Neural progenitor cell (in vitro differentiated cells): ENCODE measurements at places on chromosomes 12 and 14. TPM values are rescaled to one million over a fixed set of nuclear protein-coding genes. Genes with fewer than 3 reads are reported as not detected.

DNA sequence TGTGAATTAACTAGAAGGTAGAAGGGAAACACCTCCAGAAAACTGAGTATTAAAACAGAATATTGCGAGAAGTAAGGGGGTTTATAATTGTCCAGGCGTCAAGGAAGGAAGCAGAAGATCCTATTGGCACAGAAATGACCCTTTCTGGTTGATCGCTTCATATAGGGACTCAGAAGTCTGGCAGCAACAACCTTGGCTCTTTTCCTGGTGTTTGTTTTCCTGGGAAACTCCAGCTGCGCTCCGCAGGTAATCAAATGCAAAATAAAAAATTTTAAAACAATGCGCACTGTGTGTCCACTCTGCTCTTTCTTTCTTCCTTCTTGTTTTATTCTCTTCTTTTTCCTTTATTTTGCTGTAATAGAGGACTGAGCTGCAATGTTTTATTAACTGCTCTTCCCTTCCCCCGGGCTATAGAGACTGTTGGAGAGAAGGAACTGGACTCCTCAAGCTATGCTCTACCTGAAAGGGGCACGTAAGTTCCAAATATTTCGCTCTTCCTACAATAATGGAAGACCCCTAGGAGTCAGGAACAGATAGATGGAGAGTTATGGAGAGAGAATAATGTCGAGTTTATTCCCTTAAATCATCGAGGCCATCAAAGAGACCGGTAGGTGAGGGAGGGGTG is 737 bp downstream of the SPX start:
- H3K4me1 ChIP-seq = peaks cover 3% of the 10 kb centered on the region
- no peak overlapping the region for H3K27ac ChIP-seq

Gene GALNT8
- 2.6 and 5.0 TPM in 2 replicates for total RNA-seq

DNA sequence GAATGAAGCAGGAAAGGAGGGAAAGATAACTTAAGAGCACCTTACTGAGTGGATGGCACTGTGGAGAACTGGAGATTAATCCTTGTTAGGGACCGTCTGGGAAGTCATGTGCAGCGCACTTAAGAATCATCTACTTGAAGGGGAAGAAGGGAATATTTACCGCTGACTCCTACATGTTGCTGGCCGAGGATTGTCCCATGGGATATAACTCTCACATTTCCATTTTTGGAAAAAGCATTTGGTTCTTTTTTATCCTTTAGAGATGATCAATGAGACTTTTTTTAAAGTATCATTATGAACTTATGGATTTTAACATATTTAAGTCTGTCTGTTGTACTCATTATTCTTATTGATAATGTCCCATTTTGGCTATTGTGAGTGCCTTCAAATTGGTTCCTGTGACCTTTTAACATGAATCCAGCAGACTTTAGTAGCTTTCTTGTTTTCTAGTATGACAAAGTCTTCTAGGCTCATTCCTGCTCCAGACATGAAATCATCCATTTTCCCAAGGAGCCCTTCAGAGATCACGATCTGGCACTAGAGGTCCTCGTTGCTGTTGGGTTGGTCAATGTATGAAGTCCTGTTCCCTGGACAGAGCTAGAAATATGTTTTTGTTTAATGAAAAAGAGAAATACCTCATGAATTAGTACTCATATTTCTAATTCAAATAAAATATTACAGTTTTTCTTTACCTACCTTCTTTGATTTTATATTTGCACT is 20.2 kb upstream of the FAM234B start:
- no peaks in the 10 kb centered on the region for H3K27me3 ChIP-seq
- DNase-seq = peak; percentile 18
- no peaks in the 10 kb centered on the region for H3K36me3 ChIP-seq

DNA sequence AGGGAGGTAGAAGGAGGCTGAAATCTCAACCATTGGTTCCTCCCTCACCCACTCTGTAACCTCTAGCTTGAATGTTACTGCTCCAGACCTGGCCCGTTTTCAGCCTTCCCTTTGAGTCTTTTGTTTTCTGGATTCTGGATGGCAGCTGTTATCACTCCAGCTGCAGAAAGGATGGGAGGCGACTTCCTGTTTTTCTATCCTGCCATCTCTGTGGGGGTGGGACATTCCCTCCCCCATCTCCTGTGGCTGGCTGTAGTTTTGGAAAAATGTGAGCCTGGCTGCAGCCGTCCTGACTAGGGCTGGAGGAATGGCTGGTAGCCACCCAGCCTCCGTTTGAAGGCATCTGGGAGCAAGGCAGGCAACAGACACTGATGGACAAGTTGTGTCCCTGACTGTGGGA is 2.9 kb upstream of the PPFIBP1 start:
- no peaks in the 10 kb centered on the region for H3K36me3 ChIP-seq
- H3K4me3 ChIP-seq = no peak overlapping the region
- H3K27ac ChIP-seq = no peak overlapping the region
- no peaks in the 10 kb centered on the region for H3K27me3 ChIP-seq

Gene NDUFA12
- 170 and 178 TPM in 2 replicates for total RNA-seq

- H3K4me1 ChIP-seq = no peaks in the 10 kb centered on the region
- H3K4me3 ChIP-seq = no peak overlapping the region
- H3K27ac ChIP-seq = no peak overlapping the region
- no peak for DNase-seq
- H3K27me3 ChIP-seq = no peaks in the 10 kb centered on the region
These were observed 10.2 kb upstream of the NYNRIN start for GRCh38 chr14:24388474-24389179.

DNA sequence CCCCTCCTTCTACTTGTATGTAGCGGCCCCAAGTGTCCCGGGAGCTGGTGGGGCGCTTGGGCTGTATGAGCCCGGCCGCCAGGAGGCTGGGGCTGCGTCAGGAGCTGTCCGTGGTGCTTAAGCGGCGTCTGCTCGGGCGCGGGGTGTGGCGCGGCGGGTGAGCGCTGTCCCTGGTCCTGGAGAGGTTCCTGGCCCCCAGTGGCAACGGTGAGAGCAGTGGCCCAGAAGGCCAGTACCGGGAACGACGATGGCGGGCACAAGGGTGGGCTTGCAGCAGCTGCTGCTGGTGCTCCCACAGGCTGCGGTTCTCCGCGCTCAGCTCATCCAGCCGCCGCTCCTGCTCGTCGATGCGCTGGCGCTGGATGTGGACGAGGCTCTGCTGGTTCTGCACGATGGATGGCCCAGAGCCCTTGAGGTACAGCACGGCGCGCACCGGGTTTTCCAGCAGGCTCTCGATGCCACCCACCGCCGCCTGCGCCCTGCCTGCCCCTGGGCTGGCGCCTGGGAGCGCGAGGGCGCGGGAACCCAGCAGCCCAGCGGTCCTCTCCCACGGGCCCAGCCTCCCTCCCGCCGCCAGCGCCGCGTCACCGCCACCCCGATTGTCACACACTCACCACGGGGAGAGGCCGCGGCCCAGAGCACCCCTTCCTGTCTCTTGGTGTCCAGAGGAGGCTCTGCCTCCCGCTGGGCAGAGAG is 41.9 kb upstream of the FKBP4 start:
- H3K36me3 ChIP-seq = no peaks in the 10 kb centered on the region
- H3K4me3 ChIP-seq = no peak overlapping the region
- peaks cover 34% of the 10 kb centered on the region for H3K27me3 ChIP-seq
- H3K27ac ChIP-seq = no peak overlapping the region
- peaks cover 23% of the 10 kb centered on the region for H3K4me1 ChIP-seq

- H3K36me3 ChIP-seq = no peaks in the 10 kb centered on the region
- no peaks in the 10 kb centered on the region for H3K27me3 ChIP-seq
- H3K4me1 ChIP-seq = no peaks in the 10 kb centered on the region
- H3K27ac ChIP-seq = no peak overlapping the region
- DNase-seq = no peak
- H3K4me3 ChIP-seq = no peak overlapping the region
These were observed 216.7 kb downstream of the NUAK1 start for GRCh38 chr12:105921872-105922669.

GRCh38 chr12:111029732-111030131 is 109.4 kb upstream of the MYL2 start:
- H3K4me1 ChIP-seq = peaks cover 11% of the 10 kb centered on the region
- no peaks in the 10 kb centered on the region for H3K36me3 ChIP-seq
- no peak for DNase-seq
- no peak overlapping the region for H3K4me3 ChIP-seq

- H3K4me3 ChIP-seq = no peak overlapping the region
- no peaks in the 10 kb centered on the region for H3K36me3 ChIP-seq
- no peaks in the 10 kb centered on the region for H3K27me3 ChIP-seq
- DNase-seq = no peak
- peak overlapping the region; percentile 90 for H3K27ac ChIP-seq
These were observed 30.8 kb downstream of the COA8 start for GRCh38 chr14:103593577-103593976.
